ENCODE measurements at places on chromosomes 16 and 17.

GRCh38 chr16:67598527-67598926 lies 36.2 kb downstream of the CTCF start:
- no peak for DNase-seq

GRCh38 chr17:59028328-59028727 lies 78.4 kb downstream of the TRIM37 start:
- DNase-seq, result no peak

DNA sequence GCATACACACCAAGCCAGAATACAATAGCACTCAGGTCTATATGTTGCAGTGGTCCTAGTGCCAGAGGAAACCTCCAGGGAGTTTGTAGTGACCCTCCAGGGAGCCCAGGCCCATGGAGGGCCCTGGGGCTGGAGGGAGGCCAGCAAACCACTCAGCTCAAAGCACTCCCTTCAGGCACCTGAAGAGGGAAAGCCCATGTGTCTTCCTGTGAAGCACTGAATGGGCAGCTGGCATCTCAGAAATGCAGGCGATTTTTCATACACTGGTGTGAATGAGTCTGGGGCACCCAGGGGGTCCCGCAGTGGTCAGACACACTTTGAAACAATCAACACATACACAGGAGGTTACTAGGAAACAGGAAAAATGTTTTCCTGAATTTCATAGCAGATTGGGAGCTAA lies 12.8 kb downstream of the TBC1D26 start:
- DNase-seq, result no peak

- no peak for DNase-seq
Measured at GRCh38 chr16:83661656-83662055, 146.1 kb upstream of the HSBP1 start.

DNA sequence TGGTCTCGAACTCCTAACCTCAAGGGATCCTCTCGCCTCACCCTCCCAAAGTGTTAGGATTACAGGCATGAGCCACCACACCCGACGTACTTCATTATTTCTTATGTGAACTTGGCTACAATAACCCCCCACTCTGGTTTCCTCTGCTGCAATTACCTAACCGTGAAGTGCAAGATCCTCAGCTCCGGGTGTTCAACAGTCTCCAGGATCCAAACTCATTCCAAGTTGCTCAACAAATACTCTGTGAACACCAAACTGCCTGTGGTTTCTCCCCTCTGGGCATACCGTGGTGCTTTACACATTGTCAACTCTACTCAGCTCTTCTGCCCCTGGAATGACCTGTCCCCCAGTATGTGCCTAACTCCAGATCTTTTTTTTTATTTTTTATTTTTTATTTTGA lies 6.8 kb upstream of the SULT1A1 start:
- DNase-seq, result no peak

All from activated CD8-positive, alpha-beta memory T cell treated with anti-CD3 and anti-CD28 coated beads, Interleukin-2, amount 10 ng/mL, durations not matched to agents 7 days and 5 days (primary cell).